ENCODE measurements at places on chromosomes 6 and 20.

DNA sequence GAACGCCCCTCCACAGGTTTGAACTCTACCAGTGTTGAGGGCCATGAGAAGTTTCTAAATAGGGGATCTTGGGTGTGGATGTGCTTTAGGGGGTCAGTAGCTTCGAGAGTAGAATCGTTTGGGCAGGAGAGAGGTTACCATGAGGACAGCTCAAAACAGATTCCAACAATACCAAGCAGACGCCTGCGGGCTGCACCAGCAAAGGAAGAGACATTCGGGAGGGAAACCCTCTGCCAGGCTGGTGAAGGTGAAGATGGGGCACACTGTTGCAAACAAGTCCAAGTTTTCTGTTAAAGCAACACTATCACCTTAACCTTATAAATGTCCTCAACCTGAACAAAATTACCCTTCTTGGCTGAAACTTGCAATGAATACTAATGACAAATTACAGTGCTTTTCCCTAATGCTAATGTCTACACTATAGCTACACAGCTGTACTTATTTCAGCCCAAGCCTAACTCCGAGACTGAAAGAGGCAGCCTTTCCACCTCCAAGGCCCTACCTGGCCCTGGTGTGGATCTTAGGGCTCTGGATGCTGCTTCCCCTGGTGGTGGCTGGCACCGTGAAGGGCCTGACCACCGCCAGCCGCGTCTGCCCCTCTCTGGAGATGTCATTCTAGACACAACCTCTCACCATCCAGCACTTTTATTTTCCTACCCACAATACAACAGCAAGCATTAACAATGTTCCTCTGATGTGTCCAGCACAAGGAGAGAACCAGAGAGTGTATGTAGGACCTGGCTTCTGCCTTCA is 80.1 kb downstream of the DLL1 start:
- no peak for DNase-seq

DNA sequence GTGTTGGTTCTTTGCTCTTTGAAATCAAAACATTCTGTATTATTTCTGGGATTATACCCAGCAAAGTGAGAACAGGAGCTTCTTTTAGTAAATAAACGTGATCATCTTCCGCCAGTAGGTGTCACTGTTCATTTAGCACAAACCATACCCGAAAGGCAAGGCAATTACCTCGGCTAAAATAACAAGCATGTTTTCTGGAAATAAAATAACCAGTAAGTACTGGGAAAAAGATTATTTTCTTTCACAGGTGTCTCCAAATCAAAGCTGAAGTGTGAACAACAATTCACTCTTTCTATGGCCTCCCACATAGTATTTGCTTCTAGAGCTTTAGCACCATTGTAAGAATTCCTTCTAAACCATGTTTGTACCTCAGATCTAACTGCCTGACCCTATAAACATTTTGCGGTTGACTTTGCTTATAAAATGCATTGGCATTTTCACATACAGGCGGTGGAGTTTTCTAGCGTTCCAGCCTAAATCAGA is 144.6 kb upstream of the AGPAT4 start:
- DNase-seq: no peak

GRCh38 chr6:169820358-169820757 is 68.9 kb downstream of the ERMARD start:
- DNase-seq: no peak

- DNase-seq: no peak
Observed at GRCh38 chr6:33746651-33747100, at the start of gene IP6K3. IP6K3 (minus strand) TSS chr6:33746905; CDS start chr6:33735476, 11,429 bp downstream.

- DNase-seq: no peak
Observed at GRCh38 chr6:6588064-6588923, at the start of gene LY86. LY86 (plus strand) TSS chr6:6588720; CDS start chr6:6588735, 15 bp downstream.

DNA sequence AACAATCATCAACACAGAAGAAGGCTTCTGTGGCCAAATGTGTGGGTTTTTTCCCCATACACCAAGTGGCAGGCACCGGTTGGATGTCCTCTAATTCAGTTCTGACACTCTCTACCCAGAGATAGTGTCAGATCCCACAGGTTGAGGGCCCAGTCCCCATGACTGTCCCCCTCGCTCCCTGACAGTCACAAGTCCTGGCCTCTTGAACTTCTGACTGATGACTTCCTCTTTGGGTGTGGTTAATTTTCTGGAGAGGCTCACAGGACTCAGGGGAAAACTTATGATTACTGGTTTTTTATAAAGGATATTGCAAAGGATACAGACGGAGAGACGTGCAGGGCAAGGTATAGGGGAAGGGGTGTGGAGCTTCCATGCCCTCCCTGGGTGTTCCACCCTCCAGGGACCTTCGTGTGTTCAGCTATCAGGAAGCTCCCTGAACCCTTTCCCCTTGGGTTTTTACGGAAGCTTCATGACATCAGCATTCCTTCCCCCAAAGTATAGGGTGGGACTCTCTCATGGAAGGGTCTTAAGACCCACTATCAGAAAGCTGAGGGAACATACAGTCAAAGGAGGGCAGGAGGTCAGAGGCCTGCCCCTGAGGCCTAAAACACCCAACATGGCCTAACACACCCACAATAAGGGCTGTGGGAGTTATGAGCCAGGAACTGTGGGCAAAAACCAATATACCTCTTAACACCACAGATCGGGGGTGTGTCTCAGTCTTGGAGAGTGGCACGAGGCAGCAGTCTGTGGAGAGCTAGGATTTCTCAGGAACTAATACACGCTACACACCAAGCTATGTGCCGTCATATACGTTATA is 33.3 kb downstream of the FARS2 start:
- no peak for DNase-seq

DNA sequence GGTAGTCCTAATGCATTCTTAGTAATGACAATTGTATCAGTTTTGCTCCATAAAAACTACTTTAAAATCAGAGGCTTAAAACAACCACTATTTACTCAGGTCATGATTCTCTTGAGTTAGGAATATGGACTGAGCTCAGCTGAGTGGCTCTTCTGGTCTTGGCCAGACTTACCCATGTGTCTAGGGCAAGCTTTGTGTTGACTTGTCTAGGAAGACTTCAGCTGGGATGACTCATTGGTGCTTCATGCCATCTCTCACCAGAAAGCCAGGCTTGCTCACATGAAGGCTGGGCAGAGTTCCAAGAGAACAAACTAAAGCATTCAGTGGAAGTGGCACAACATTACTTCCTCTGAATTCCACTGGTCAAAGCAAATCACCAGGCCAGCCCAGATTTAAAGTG is 155.3 kb downstream of the DHX35 start:
- no peak for DNase-seq

- no peak for DNase-seq
Observed at GRCh38 chr6:64415926-64416325, 780.3 kb downstream of the PHF3 start.

DNA sequence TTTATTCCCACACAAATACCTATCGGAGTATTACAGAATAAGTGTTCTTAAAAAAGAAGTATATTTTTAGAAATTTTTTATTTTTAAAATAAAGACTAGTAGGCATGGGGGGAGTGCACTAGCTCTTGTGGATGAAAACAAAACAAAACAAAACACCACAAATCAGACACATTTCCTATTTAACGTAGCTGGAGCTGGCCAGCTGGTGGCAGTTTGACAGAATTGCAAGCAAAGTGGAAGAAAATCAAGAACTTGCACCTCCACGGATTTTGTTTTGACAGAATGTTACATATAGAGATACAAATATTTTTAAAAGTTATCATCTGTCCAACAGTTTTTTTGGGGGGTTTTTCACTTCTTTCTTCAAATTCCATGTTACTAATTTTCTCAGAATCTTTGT is 63.6 kb upstream of the SNRPB2 start:
- DNase-seq: no peak

GRCh38 chr6:126600258-126600916 is 260.5 kb downstream of the CENPW start:
- no peak for DNase-seq

GRCh38 chr6:42729731-42730130 is 7.3 kb upstream of the PRPH2 start:
- DNase-seq: no peak

DNA sequence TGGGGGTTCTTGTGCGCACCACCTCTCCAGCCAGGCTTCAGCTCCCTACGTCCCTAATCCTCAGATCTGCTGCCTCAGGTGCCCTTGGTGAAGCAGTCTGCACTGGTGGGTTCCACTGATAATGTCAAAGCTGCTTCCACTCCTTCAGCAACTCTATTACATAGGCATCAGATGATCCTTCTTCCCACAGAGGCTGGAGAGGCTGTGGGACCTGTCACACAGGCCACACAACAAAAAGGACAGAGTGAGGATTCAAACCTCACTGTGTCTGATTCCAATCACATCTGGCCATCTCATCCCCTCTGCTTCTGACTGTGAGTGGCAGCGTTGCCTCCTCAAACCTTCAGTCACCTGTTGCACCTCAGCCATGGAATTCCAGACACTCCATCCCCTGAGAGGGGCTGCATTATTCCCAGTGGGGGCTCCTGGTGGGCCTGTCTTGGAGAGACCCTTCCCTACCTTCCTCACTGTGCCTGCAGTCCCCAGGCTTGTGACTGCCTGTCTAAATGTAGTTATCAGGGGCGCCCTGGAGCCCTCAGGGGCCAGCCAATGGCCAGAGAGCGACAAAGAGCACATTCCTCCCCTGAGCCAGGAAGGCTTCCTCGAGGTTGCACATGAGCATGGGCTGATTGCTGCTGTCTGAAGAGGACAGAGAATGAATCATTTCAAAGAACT is 211.4 kb upstream of the ECI2 start:
- no peak for DNase-seq

- no peak for DNase-seq
Observed at GRCh38 chr20:61742097-61742825, 323.4 kb downstream of the TAF4 start.

DNA sequence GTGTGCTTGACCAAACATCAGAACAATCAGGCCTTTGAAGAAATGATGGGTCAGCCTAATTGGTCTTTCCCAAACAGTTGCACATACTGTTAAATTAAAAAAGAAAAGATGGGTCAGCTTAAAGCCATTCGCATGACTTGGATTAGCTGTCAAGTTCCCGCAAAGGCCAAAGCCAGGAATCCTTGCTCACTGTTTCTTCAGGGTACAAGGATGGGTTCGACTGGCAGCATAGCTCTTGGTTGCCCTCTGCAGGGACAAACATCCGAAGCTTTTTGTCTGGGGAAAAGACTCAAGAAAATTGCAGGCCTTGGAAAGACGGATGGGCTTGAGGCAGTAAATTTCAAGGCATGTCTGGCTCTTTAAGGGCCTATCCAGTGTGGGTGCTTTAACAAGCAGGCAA is 168.0 kb downstream of the HDGFL1 start:
- DNase-seq: no peak

DNA sequence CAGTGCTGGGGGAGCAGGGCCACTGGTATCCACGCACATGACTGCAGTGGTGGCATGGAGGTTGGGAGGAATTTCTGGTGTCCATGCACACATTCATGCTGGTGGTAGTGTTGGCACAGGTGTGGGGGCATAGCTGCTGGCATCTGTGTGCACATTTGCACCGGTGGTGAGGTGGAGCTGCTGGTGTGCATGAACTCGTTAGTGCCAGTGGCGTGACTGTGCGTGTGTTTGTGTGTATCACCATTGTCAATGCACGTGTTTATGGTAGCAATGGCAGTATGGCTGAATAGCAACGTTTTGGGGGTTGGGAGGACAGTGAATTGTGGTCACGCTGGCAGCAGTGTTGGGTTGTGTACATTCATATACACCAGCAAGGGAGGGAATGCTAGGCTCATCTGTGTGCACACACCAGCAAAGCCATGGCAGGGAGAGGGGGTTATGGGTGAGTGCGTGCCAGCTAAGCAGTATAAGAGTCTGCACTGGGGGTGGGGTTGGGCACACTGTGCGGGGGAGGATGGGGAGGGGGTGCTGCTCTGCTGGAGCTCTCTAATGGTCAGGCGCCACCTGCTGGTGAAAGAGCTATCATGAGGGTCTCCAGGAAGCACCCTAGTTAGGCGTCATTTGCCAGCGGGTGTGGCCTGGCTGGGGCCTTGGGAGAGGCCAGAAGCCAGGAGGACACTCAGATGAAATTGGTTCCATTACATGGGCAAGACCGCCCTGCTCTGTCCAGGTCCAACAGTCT is 626.1 kb upstream of the ID4 start:
- DNase-seq: no peak

DNA sequence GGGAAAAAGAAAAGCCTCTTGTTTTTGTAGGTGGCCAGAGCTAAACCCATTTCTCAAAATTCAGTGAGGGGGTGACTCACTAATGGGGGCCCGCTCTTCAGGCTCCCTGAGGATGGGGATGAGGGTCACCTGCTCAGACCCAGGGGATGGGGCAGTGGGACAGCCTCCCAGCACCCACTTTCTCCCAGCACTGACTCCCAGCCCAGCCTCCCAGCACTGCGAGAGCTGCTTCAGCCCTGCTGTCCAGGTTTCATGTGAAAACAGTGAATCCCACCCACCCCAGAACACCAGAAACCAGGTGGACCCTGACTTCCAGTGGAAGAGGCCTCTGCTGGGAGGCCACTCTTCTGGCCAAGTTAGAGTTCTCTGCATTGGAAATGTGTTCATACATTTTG is 362.6 kb downstream of the CDH4 start:
- DNase-seq: no peak

GRCh38 chr20:58515233-58516212 is at the start of gene APCDD1L:
APCDD1L (minus strand) TSS chr20:58515399; CDS start chr20:58514707, 692 bp downstream.
- DNase-seq: no peak

- DNase-seq: no peak
Observed at GRCh38 chr20:15930311-15931305, 642.6 kb downstream of the KIF16B start.

DNA sequence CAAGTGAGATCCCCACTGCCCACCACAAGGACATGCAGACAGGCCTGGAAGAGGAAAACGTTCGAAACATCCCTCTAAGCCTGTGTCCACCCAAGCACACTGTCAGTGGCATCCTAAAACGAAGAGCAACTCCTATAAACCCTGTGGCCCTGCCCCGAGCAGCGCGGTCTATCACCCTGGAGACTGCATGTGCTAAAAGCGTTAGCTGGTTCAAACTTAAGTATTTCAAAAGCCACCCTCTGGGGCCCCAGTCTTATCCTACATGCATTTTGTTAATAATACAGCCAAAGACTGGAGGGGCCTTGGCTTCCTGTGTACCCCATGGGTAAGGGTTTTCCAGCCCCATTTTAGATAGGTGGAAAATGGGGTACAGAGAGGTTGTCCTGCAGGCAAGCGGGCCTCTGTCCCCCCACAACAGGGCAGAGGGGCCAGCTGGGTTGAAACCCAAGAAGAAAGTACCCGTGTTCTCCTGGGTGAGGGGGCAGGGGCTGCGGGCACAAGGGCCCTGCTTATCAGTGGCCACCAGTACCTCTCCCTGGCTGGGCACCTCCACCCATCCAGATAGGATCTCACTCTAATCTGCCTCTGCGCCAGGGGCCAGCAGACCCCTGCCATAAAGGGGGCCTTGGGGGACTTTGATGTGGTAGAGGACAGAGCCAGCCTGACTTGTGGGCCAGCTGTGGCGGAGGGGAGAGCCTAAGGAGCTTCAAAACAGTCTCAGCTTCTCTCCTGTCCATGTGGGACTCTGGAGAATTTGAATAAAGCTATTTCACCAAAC is 28.3 kb downstream of the PREX1 start:
- no peak for DNase-seq

- DNase-seq: no peak
Observed at GRCh38 chr6:109260126-109260525, 122.1 kb downstream of the CD164 start.

DNA sequence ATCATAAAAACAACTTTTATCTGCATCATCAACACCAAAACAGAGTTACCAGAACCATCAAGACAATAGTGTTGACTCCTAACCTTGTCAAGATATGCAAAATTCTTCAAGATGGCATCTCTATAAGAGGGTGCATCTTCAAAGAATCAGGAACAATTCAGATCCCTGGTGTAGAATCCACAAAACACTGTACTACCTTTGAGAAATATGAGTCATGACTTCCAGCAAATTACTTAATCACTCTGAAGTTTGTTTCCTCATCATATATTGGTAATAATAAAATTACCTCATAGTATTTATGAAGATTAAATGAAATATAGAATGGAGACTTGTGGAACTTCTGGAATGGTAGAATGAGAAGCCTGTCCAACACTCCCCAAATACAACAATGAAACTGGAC is 221.3 kb upstream of the SUPT3H start:
- DNase-seq: no peak

All from stimulated activated CD4-positive, alpha-beta T cell treated with anti-CD3 and anti-CD28 coated beads, TNF-alpha, amount 100 ng/mL, for 24 hours (primary cell).